ENCODE measurements at places on chromosomes 7 and 10. TPM values are rescaled to one million over a fixed set of nuclear protein-coding genes. Genes with fewer than 3 reads are reported as not detected.

DNA sequence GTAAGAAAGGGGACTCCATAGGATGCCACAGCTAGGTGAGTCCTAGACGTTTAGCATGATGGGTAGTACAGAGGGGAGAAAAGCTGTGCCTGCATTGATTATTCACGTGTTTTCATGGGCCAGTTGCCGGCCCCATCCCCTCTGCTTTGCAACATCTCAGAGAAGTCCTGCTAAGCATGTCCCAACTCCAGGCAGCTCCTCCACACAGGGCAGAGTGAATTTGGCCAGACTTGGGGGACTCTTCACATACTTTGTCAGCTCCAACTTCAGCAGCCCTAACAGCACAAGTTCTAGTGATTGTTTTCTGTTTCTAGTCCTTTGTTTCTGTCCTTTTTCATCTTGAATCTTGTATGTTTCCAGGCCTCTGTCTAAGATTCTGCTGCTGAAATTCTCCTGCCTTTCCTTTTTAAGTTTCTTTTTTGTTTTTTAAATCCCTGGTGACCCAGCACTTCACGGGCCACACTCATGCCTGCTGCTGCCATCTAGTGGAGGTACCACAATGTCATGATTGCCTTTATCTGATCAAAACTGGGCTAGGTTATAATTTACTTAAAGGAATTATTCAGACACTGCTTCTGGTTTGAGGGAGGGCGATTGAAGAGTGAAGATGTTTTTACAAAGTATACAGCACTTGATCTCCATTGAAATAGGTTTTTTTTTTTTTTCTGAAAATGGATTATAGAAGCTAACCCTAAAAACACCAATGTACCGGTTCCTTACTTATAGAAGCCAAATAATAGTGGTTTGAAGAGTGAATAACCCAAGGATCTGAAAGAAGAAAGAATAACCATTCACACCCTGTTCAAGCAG, 276.9 kb downstream of the CSTF2T start:
- DNase-seq, result no peak

- DNase-seq, result no peak
Measured at GRCh38 chr10:93553482-93554315, 12.8 kb upstream of the FFAR4 start.

- DNase-seq, result no peak
Measured at GRCh38 chr10:20287586-20287985, 471.4 kb downstream of the PLXDC2 start.

GRCh38 chr10:119453313-119453712, 89.2 kb downstream of the RGS10 start:
- DNase-seq, result no peak

DNA sequence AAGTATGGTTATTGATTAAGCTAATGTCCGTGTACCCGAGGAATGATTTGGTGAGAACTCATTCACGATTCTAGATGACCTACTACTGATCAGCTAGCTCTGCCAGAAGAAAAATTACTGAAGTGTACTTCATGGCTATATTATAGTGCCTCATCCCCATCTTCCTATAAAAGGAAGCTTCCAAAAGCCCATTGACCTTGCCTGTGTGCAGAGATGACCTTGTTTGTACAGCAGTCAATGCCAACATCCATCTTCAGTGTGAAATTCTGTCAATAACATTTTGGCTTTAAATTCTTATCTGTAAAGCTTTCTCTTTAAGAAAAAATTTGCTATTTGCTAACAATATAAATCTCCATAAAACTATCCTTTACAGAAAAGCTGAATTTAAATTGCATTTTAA, 315.7 kb downstream of the THSD7A start:
- no peak for DNase-seq

DNA sequence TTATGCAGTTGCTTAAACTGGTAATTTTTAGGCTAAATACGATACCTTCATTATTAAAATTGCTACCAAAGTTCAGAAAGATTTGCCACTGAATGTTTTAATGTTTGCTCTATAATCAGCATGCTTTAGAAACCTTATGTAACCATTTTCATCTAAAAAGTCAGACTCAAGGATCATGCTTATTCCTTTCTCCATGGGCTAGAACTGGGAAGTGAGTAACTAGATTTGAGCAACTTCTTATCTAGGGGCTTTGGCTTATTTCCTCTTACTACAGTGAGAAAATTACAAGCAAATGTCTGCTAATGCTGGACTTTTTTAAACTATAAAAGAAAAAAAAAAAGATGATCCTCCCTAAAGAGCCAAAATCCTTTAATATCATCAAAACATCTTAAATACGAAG, 215.9 kb downstream of the CRPPA start:
- no peak for DNase-seq

DNA sequence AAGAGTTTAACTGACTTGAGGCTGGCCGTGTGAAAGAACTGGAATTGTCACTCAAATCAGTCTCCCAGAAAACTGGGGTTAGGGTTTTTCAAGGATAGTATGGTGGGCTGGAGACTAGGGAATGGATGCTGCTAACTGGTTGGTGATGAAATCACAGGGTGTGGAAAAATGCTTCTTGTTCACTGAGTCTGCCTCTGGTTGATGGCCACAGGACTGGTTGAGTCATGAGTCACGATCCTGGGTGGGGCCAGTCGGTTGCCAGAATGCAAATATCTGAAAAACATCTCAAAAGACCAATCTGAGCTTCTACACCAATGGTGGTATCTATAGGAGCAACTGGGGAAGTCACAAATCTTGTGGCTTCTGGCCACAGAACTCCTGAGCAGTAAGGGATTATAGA, 16.3 kb upstream of the BAMBI start:
- no peak for DNase-seq

- no peak for DNase-seq
Measured at GRCh38 chr7:134605978-134606923, 40.4 kb upstream of the BPGM start.

DNA sequence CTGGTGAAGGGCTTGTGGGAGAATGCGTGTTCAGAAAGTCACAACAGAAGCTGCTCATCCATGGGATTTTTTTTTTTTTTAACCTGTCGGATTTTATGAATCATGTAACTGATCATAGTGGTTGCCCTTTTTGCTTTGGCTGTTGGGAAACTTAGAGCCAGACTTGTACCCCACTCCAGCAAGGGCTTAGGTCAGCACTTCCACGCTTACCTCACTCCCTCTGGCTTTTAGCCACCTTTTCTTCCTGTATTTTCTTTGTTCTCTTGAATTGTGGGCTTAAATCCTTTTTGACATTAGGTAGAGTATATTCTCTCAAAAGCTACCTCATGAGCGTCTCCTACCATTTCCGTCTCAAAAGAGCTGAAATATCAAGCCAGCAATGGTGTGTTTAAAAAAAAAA, 113.6 kb upstream of the BTBD16 start:
- DNase-seq, result no peak

DNA sequence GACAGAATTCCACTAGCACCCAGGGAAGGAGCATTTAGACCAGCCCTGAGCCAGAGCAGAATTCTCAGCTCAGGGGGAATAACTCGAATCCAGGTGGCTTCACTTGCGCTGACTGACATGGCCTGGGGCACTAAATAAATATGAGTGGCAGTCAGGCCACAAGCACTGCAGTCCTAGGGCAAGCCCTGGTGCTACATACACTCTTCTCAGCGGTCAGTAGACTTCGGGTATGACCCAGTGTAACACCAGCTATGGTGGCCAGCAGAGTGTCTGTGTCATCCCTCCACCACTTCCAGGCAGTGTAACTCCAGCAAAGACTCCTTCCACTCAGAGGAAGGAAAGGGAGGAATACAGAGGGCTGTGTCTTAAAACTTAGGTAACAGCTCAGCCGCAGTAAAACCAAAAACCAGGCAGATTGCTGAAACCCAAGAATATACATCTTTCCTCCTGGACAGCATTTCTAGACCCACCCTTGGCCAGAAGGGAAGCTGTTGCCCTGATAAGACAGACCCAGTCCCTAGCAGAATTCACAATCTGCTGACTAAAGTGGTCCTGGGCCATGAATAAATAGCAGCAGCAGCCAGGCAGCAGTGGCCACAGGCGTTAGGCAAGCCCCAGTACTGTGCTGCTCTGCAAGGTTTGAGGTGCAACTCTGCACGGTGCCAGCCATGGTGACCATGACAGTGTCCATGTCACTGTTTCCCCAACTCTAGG, 77.0 kb downstream of the SNX13 start:
- no peak for DNase-seq

- DNase-seq, result no peak
Measured at GRCh38 chr7:31633894-31634494, 53.0 kb upstream of the PPP1R17 start.

- no peak for DNase-seq
Measured at GRCh38 chr7:32102432-32102873, 32.2 kb upstream of the PDE1C start.

DNA sequence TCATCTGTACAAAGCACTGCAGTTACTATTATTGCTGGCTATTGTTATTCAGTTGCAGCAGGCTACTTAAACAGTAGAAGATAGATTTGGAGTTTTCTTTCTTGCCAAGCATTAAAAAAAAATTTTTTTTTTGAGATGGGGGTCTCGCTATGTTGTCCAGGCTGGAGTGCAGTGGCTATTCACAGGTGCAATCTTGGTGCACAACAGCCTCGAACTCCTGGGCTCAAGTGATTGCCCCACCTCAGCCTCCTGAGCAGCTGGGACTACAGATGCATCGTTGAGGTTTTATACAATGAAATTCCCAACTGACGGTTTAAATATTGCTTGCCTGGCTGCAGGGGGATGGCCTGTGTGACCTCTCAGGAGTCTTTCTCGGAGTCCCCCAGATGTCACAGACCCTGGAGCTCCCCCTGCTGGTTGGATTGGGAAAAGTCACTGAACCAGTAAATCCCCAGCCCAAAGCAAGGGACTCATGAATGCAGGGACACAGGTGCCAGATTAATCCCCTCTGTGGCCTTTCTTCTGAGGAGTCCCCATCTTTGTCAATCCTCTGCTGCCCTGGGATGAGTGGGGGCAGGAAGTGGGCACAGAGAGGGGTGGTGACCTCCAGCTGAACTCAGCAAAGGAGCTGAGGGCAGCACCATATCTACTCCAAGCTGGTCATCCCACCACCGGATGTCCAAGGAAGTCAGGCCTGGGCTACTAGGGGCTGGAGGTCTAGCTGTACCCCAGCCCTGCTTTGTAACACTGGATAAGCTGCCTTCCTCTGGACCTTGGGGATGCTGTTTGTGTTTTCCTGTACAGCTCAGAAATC, 149.6 kb downstream of the C10orf105 start:
- peak; percentile 62 for DNase-seq

- DNase-seq, result no peak
Measured at GRCh38 chr7:122595885-122596284, 103.0 kb downstream of the RNF133 start.

- DNase-seq, result no peak
Measured at GRCh38 chr10:47254611-47255010, 45.4 kb upstream of the GDF10 start.

- DNase-seq, result no peak
Measured at GRCh38 chr10:20898866-20899535, 1.9 kb upstream of the NEBL start.

DNA sequence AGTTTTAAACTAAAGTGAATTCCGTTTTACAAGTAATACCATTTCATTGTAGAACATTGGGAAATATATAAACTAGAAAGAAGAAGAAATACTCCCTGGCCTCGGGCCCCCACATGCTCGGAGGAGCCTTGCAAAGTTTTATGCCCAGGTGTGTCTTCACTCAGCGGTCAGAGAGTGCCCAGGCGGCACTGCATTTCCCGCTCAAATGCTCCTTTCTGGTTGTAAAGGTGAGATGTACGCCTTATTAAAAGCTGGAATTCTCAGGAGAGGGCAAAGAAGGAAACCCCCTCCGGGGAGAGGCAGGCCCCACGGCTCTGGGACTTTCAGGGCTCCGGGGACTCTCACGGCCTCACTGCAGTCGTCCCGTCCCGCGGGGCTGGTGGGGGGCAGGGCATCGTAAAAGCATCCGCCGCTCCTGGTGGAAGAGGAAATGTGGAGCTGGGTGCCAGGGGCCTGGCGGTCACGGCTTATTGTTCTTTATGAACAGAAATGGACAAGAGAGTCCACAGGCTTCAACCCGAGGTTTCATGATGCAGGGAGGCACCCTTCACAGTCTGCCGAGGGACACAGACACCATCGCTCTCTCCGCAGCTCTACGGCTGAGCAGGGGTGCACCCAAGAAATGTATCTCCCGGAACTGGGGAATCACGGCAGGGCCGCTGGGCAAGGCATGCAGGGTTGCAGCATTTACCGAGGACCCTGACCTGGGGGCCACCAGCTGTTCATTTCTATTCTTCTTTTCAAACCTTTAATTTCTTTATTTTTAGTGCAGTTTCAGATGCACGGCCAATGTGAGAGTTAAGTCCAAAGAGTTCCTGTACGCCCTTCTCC, 47.7 kb upstream of the INPP5A start:
- DNase-seq, result no peak

DNA sequence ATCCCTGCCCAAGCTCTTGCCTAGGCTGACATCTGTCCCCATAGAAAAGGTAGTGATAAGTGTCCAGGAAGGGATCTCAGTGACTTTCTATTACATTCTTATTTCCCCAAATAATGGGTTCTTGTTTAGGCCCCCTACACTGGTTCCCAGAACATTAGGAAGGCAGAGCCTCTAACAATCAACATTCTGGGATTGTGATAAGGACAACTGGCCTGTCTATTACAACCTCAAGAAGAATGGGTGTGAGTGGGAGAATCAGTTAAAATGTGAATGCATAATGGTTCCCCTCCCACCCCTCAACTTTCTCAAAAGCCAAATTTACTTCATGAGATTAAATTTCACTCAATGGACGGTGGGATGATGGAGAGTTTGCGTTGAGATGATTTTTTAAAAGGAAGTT, 6.4 kb upstream of the ANKRD1 start:
- DNase-seq, result no peak

DNA sequence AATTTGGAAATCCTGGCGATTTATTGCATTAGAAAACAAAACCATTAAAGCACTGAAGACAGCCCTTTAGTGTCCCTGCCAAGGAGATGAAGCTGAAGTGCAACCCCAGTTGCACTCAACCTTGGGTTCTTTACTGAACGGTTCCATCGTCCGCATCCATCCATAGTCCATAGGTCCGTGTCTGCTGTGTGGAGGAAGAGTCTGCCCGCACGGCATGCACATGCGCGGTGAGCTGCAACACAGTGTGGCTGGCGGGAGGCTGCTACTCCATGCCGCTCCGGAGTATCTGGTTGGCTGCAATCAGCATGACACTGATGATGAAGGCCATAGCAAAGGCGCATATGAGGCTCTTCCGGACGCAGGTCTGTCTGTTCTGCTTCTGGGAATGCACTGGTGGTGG, 624.6 kb downstream of the CALN1 start:
- no peak for DNase-seq

GRCh38 chr10:116437076-116437692, 9.5 kb downstream of the PNLIPRP3 start:
- DNase-seq, result no peak

GRCh38 chr10:29064680-29065079, 224.2 kb upstream of the LYZL1 start:
- no peak for DNase-seq

DNA sequence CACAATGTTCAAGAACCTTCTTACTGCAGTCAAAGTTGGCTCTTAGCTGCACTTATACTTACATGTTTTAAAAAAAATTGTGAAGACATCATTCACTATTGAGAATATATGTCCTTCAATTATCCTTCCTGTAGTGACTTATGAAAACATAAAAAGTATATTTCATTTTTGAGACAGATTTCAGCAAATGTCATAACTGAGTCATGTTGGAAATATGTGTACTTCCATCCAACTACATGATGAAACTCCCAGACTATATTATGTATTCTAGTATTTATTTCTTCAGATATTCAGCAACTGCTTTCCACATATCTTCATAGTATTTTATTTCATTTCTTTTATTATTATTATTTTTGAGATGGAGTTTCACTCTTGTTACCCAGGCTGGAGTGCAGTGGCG, 160.2 kb downstream of the ARHGAP12 start:
- DNase-seq, result no peak

Gene KLF14
- 0.10 TPM for total RNA-seq

Gene CPA2
- total RNA-seq, result not detected

Gene SPDYE11
- not detected for total RNA-seq

Gene CD36
- total RNA-seq, result 0.15 TPM

Gene AQP1
- total RNA-seq, result 0.44 TPM
